Suppressor macrophage treated with lipopolysaccharide for 1 hour (primary cell): ENCODE measurements at places on chromosomes 6 and 20.

DNA sequence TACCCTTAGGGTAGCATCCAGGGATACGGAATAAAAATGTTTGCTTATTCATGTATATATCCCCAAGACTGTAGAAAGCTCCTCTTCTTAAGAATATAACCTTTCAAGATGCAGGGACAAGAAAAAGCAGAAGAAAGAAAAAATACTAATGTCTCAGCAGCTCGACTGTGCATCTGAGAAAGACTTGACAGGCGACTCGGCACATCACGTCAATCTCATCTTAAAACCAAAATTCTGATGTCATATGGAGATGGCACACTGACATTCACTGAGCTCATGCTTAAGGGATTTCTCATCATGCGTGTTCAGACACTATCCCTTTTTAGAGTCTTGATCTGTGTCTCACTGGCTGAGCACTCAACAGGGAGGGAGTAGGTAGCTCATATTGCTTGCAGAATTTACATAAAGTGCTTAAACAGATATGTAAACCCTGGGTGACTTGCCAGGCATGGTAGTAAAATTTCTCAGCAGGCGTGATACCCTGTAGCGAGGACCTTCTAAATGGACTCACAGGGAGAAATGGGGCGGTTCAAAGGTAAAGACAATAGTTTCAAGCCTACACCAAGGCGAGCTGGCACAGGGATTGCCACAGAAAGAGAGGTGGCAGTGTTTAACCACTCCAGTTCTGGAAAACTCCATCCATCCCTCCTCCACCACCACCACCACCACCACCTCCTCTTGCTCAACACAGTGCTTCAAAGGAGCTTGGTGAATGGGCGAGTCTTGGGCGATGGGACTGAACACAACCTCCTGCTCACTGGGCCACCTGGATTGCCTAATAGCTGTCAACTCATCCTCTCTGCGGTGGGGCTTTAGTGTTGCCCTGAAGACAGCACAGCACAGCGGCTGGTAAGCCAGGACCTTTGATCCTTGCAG, 330.5 kb downstream of the TFAP2A start:
- no peak for DNase-seq

DNA sequence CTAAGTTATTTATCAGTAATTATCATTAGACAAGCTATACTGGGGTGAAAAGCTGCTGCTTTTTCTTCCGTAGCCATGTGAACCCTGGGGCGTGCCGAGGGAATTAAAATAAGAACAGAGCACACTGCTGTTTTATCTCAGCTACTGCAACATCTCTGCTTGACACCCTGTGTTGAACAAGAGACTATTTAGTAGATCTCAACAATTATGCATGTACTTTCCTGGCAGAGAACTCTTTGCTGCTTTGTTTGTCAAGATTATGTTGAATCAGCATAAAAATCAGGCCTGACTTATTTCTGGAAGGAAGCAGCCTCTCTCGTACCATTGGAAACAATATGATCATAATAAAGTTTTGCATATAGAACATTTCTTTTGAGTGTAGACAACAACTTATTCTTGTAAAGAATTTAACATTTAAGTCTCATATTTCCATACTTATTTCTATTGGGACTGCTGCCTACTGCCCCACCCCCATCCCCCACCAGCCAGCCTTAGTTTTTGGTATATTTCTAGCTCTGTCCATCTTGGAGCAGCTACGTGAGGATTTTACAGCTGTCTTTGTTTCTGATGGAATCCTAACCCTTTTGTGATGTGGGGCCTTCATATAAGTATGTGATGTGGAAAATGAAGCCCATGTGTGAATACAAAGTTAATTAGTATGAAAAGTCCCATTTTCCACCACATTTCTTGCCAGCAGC, 1011.4 kb downstream of the KIF16B start:
- DNase-seq = no peak

GRCh38 chr6:145028144-145028818, 707.0 kb downstream of the EPM2A start:
- DNase-seq = peak; percentile 55

DNA sequence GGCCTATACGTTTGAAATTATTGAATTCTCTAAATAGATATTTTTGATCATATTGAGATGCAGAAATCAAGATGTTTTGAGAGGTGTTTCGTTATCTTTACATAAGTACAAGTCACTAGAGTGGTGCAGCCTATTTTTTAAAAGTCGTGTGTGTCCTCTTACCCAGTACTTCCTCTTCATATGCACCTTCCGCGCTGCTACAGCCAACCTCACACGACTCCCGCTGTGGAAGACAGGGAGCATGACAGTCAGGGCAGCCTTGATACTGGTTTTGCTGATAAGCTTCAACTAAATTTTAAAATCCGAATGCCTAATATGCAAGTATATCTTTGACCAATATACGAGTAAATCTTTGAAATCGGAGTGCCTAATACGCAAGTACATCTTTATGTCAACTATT, 16.3 kb downstream of the ROS1 start:
- DNase-seq = no peak

- peak; percentile 6 for DNase-seq
Observed at GRCh38 chr20:22389836-22390542, 194.4 kb downstream of the FOXA2 start.

- DNase-seq = no peak
Observed at GRCh38 chr6:128172081-128172480, 271.2 kb upstream of the THEMIS start.
